ENCODE measurements at places on chromosomes 12 and 14.
A peak's percentile ranks its signal among the peaks of the same experiment; 100 is the strongest.

GRCh38 chr12:124194893-124195566, 99.9 kb upstream of the RFLNA start:
- DNase-seq, result peak; percentile 47

DNA sequence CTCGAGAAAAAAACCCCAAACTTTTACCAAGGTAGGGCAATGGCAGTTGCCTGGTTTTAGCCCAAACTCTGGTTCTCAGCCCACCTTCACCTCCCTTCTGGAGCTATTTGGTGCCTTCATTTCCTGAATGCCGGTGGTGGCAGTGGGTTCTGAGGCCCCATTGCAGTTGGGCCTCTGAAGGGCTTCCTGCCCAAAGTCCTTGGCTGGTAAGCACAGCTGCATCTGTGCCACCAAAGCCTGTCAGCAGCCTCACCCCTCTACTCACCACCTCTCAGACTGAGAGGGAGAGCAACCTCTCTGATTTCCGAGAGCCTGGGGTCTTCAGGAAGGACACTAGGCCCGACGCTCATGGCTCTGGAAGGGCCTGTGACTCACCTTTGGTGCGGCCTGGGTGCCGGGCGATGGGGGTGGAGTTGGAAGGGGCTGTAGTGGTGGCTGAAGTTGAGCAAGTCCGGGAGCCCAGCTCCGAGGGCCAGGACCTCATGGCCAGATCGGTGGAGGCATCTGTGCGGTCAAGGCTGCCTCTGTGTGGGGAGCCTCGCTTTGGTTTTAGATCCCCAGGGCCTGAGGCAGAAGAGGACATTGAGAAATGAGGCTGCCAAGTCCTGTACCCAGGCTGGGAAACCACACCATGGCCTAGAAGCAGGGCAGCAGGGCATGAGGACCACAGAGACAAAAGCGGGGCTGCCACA, 38.6 kb upstream of the GPR68 start:
- no peak for DNase-seq

GRCh38 chr12:53450936-53451335, 966 bp upstream of the PCBP2 start:
- no peak for DNase-seq

DNA sequence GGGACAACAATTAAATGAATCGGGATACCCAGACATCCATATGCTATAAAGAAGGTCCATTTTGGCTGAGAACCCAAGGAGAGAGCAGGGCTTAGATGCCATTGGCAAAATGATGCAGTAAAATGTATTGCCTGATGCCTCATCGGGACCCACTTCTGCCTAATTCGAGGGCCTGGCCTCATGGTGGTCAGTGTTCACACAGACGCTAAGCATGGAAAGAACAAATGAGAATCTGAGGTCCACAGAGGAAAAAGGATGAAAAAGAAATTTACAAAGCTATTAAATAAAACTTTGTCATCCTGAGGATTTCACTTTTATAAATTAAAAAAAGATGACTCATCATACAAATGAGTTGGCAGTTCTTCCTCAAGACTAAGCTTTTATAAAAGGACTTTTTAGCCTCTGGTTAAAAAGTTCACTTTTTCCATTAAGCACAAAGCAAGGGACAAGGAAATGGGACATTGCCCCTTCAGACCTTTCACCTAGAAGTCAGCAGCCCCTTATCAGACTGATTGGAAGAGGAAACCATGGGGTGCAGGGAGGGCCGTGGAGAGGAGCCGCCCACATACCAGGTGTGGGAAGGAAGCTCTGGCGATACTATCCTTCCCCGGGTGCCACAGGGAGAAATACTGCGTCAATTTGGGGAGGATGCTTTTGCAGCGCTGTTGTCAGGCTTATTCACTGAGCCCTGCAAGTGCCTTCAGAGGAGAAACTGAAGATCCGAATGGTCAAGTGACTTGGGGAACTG, 176.0 kb downstream of the EGLN3 start:
- no peak for DNase-seq

- DNase-seq, result no peak
Observed at GRCh38 chr14:45940318-45940717, 687.3 kb upstream of the MIS18BP1 start.

- peak; percentile 71 for DNase-seq
Observed at GRCh38 chr14:36647824-36648753, 13.6 kb upstream of the PAX9 start.

DNA sequence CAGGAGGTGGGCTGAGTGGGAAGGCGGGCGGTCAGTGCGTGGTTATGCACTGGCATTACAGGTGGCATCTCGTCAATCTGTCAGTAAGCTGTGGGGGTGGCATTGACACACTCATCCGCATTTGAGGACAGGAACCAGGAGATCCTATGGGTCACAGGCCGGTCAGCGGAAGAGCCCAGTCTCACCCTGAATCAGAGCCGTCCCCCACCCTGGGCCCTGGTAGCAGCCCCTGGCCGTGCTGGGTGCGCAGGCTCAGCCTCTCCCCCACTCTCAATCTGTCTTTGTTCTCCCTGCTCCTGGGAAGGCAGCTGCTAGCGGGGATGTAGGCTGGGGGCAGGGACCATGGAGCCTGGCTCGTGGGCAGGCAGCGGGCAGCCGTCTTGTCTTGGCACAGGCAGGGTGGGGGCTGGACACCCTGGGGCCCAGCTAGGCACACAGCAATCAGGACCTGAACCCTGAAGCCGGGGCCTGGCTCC, 5.1 kb downstream of the INF2 start:
- DNase-seq, result peak; percentile 59

GRCh38 chr12:129670256-129670920, 233.4 kb downstream of the TMEM132D start:
- DNase-seq, result no peak

GRCh38 chr12:122244565-122245371, 18.9 kb upstream of the DIABLO start:
- DNase-seq, result no peak

- DNase-seq, result no peak
Observed at GRCh38 chr12:95323212-95323611, 105.6 kb downstream of the VEZT start.
